ENCODE measurements at places on chromosomes 13 and 19.

- no peak for DNase-seq
These were observed 1.6 kb upstream of the RGL3 start for GRCh38 chr19:11420429-11421370.

DNA sequence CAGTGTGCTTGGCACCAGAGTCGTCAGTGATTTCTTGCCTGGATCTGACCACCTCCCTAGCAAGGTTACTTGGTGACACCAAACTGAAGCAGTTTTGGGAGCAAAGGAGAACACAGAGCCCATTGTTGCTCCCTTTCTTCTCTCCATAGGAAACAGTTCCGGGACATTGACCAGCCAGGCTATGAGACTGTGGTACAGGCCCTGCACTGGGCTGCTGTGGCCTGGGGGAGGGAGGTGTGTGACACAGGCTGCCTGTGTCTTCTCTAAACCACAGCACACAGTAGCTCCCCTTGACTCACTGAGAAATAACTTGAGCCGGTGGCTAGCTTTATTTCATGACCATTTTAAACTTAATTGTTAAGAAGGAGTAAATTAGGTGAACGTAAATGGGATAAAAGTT is 214.8 kb upstream of the UBL3 start:
- no peak for DNase-seq

DNA sequence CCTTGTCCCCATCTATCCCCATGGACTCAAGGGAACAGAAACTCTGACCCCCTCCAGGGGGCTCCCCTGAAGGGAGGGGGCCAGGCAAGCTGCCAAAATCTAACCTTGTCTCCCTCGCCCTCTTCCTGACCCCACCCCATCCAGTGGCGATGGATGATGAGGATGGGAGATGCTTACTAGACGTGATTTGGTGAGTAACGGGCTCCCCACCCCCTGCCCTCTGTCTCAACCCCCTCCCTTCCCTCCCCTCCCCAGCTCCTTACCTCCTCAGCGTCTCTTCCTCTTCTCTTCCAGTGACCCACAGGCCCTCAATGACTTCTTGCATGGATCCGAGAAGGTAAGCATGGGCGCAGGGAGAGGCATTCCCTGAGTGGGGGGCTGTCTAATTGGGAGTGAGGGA is 39.8 kb upstream of the EHD2 start:
- DNase-seq = no peak

GRCh38 chr13:19993024-19993423 is 34.5 kb downstream of the ZMYM2 start:
- no peak for DNase-seq

- no peak for DNase-seq
These were observed 3.1 kb downstream of the PPP1R13L start for GRCh38 chr19:45401815-45402214.

DNA sequence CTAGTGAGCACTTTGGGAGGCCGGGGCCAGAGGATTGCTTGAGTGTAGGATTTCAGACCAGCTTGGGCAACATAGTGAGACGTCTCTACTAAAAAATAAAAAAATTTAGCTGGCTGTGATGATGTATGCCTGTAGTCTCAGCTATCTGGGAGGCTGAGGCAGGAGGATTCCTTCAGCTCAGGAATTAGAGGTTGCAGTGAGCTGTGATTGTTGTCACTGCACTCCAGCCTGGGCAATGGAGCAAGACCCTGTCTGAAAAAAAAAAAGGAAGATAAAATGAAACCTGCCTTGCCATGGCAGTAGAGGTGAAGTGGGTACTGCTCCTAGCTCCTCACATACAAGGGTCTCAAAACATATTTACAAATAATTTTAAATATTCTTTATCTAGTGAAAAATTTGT is 7.4 kb downstream of the UCHL3 start:
- DNase-seq = no peak

- DNase-seq = no peak
These were observed 41.0 kb downstream of the KL start for GRCh38 chr13:33057019-33057780.

GRCh38 chr19:52638601-52639000 is 446 bp upstream of the ZNF83 start:
- DNase-seq = no peak

GRCh38 chr13:36414461-36414860 is 17.8 kb upstream of the CCNA1 start:
- no peak for DNase-seq

GRCh38 chr13:100280681-100281080 is 191.8 kb downstream of the PCCA start:
- no peak for DNase-seq

DNA sequence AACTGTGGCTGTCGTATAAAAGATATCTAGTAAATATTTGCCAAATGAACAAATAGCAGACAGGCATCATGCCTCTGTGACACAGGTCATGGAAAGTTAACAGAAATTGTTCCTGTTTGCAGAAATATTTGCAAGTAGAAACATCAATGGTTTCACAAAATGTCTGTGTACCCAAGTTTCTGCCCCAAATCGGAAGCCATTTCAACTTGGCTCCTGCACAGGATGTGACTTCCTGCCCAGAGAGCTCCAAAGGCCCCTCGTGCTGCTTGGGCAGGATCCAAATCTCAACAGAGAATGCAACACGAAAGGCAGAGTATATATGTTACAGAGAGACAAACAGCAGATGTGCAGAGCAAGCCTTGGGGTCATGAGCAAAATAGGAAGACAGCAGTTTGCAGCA is 95.5 kb upstream of the SERP2 start:
- DNase-seq = no peak

Data from stimulated activated CD8-positive, alpha-beta memory T cell treated with anti-CD3 and anti-CD28 coated beads, Interleukin-4, amount 100 ng/mL, for 1 hour (primary cell).